Activated naive CD8-positive, alpha-beta T cell treated with anti-CD3 and anti-CD28 coated beads, Interleukin-2, amount 50 U/mL, for 24 hours (primary cell): ENCODE measurements at places on chromosomes 2 and 18.

GRCh38 chr2:122001441-122001874 lies 246.0 kb downstream of the TSN start:
- no peak for DNase-seq

GRCh38 chr18:77250926-77251729 lies 1.5 kb downstream of the GALR1 start:
- no peak for DNase-seq

- no peak for DNase-seq
Observed at GRCh38 chr2:159867567-159868361, 69.8 kb upstream of the CD302 start.

- no peak for DNase-seq
Observed at GRCh38 chr2:72837171-72837570, 11.3 kb upstream of the EXOC6B start.

GRCh38 chr2:122378521-122378920 lies 623.1 kb downstream of the TSN start:
- no peak for DNase-seq

DNA sequence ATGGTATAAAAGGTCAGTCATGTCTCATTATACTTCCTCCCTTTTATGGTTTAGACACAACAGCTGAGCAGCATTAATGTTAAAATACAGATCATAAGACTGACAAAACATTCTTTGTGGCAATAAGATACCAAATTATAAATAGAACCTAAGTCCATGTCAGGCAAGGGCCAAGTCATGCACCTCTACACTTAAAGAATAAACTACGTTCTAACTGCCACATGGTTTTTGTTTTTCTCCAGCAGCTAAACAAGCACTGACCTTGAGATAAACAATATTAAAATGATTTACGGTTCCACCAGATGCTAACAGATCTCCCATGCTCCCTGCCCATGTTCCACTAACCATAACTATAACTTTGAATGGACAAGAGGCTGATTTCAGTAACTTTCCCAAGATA lies 368.6 kb upstream of the TFPI start:
- no peak for DNase-seq

- no peak for DNase-seq
Observed at GRCh38 chr18:2256577-2256976, 314.7 kb downstream of the METTL4 start.

DNA sequence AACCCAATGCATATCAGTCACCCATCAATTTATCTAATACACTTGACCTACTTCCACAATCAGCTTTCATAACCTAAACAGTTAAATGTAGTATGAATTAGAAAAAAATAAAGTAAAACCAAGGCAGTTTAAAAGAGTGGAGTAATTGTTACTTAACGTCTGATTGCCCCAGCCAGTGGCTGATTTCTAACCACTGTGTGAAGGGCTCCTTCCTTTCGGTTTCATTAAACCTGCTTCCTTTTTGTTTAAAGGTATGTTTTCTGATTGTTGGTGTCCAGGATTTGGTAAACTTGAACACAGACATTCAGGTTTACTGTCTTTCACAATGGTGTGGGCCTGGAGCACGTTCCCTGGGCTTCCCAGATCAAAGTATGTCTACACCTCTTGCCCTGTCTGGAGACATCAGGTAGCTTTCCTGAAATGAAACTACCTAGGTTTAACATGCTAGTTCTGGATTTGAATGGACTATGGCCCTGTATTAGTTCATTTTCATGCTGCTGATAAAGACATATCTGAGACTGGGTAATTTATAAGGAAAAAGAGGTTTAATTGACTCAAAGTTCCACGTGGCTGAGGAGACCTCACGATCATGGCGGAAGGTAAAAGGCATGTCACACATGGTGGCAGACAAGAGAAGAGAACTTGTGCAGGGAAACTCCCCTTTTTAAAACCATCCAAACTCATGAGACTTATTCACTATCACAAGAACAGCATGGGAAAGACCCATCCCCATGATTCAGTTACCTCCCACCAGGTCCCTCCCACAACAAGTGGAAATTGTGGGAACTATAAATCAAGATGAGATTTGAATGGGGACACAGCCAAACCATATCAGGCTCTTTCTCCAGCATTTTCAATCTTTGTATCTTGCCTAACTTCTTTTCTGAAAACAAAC lies 605.2 kb upstream of the ID2 start:
- no peak for DNase-seq

DNA sequence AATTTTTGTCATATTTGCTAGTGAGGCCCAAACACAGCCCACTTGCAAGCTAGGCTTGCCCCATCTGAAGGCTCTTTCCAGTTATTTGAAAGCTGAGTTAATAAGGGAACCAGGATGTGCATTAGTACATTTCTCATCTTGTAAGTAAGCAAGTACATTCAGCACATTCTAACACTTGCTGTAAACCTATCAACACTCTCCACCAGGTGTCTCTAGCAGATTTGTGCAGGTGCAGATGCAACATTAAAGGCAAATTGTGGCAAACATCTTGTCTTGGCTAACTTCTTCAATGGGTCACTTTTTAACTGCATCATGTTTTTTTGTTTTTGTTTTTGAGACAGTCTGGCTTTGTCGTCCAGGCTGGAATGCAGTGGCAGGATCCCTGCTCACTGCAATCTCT lies 25.3 kb upstream of the MFSD6 start:
- DNase-seq: no peak

DNA sequence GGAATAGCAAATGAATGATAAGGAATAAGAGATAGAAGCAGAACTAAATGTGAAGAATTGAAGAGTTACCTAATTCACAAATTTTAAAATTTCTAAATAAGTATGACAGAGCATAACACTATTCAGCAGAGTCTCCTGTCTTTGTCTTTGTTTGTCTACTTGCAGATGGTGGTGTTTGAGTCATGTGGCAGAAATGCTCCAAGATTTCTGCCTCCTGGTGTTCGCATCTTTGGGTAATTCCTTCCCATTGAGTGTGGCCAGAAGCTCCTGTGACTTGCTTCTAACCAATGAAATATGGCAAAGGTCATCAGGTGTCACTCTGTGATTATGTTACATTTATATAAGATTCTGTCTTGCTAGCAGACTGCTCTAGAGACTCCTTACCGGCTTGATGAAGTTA lies 45.6 kb upstream of the GALNT3 start:
- DNase-seq: no peak

DNA sequence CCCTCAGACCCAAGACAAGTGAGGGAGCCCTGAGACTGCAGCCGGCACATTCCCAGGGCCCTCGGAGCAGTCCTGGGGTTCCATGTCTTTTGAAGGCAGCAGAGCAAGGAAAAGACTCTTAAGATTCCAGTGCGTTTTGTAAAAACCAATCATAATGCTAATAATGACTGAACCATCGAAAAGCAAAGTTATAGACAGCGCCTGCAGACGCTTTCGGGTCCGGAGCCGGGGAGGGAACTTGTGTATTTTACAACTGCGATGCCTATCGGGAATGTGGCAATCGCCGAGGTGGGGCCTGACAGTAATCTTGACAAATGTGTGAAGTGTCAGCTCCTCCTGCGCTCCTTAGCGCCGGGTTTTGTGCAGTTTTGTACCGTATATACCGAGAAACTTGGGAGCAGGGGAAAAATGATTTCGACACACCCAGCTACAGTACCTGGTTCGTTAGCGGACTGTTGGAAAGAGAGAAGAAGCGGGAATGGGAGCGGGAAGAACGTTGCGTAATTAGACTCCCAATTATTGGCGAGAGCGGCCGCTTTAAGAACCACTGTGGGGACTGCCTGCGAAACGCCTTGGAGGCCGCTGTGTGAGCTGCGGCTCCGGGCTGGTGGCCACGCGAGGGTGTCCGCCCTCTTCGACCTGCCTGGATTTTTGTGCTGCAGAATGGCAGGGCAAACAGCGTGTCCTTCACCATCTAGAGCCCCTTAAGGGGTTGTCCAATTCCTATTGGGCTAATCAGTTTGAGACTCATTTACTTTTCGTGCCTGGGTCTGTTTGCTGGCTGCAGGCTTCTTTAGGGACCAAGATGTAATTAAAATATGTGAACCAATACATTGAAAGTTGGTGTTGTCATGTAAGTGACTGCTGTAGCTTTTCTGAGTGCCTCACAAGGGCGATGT lies 2.4 kb downstream of the EPAS1 start:
- no peak for DNase-seq

DNA sequence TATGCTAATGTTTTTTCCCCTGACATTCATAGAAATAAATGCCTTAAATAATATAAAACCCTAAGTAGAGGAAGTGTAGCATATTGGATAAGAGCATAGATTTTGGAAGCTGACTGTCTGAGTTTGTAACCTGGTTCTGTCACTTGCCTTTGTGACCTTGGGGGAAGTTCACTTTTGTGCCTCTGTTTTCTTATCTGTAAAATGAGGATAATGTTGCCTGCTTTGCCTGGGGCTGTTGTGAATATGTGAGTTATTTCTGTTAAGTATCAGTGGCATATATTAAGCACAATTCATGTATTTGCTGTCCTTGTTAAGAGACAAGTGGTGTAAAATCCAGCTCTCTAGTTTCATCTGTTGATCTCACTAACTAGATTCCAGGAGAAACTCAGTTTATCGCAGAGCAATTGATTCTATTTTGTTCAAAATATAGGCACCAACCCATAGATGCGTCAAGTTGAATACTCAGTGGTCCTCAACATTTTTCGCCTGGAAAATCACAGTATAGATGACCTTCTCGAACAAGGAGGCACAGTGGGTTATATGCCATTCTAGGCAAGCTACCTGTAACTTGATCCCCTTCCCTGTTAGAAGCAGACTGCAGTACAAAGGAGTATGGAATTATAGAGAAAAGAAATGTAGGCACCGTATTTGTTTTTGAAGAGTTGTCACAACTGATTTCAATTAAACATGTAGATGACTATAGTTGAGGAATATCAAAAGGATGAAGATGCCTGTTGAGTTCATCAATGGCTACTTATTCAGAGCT lies 67.0 kb downstream of the SOCS6 start:
- DNase-seq: no peak

GRCh38 chr2:177545143-177545542 lies 152.6 kb downstream of the AGPS start:
- DNase-seq: no peak

GRCh38 chr2:101617796-101618195 lies 79.7 kb upstream of the MAP4K4 start:
- DNase-seq: no peak

GRCh38 chr2:146246002-146246735 lies 1598.7 kb upstream of the ACVR2A start:
- no peak for DNase-seq

- DNase-seq: no peak
Observed at GRCh38 chr2:215557701-215558100, 121.8 kb upstream of the FN1 start.

- no peak for DNase-seq
Observed at GRCh38 chr2:381941-382727, 94.2 kb upstream of the ALKAL2 start.

- DNase-seq: no peak
Observed at GRCh38 chr2:60557486-60557864, 4.0 kb upstream of the BCL11A start.

DNA sequence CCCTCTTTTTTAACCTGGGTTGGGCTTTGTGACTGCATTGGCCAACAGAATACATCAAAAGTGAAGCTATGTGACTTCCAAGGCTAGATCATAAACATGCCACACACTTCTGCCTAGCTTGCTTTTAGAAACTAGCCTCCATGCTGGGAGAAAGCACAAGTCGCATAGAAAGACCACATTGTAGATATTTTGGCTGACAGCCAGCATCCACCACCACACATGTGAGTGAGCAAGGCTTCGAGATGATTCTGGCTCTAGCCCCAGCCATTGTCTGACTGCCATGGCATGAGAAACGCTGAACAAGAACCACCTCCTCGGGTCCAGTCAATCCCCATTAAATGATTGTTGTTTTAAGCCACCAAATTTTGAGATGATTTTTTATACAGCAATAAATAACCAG lies 66.8 kb upstream of the STPG4 start:
- DNase-seq: no peak

DNA sequence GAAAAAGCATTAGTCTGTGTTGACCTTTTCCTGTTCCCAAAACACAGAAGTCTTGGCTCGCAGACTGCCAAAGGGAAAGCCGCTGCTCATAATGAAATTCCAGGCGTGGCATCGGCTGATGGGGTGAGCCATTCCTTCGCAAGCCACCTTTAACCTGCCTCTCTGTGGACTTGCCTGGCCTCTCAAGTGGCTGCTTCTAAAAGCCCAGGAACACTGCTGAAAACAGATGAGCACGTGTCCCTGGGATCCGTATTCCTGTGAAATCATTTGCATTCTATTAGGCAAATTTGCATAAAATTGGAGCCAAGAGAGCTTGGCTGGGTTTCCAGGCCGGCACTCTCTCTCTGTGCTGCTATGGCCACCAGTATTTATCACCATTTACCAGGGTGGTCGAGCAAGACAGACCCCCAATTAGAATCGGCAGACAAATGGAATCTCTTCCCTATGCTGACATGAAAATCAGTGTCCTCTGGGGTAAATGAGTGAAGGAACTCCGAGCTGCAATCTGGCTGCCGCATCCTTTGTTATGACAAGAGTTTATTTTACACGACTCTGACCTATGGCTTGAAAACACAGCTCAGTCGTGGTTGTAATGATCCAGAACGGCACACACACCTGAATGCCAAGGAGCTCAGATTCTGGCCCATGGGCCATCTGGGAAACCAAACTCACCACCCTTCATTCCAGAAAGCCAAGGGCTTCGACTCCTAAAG lies 21.7 kb downstream of the BCL2 start:
- DNase-seq: no peak

- no peak for DNase-seq
Observed at GRCh38 chr2:124999906-125000305, 974.8 kb downstream of the CNTNAP5 start.

DNA sequence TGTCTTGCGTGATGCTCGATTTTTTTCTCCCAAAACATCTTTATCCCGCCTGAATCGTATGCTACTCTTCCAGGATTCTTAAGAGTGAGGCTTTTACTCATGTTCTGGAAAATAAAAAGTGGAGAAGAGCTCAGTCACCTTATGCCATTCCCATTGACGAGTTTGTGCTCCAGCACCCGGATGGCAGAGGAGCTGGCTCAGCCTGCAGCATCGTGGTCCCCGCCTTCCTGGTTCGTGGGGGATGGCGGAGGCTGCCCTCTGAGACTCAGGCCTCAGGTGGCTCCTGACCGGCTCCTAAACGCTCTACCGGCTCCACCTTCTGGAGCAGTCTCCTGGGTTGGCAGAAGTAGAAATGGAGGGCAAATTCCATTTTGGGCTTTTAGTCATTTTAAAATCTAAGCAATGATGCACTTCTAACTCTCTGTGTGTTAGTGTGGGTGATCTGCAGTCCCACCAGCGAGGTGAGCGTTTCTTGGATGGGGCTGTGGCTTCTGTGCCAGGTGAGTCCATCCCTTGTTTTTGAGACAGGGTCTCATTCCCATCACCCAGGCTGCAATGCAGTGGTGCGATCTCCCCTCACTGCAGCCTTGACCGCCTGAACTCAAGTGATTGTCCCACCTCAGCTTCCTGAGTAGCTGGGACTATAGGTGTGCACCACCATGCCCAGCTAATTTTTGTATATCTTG lies 27.8 kb downstream of the RTP5 start:
- DNase-seq: no peak

DNA sequence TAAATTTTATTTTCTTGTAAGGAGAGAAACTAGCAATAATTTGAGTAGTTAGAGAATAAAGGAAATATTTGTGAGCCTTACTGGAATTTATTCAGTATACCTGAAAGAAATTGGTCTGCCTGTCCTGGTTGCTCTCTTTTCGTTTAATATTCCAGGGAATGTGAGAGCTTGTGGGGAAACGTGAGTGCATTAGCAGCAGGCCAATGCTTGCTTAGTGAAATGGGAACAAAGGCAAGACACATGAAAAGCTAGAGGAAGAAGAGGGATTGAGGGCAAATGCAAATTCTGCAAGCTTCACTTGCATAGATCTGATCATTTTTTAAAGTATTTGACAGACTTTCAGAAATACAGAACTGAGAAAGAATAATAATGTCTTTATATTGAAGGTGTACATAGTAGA lies 111.0 kb downstream of the ERBB4 start:
- no peak for DNase-seq
